ENCODE measurements at places on chromosomes 7 and 10.

GRCh38 chr7:74454021-74454924 is 567 bp downstream of the GTF2IRD1 start:
- no peak for DNase-seq

DNA sequence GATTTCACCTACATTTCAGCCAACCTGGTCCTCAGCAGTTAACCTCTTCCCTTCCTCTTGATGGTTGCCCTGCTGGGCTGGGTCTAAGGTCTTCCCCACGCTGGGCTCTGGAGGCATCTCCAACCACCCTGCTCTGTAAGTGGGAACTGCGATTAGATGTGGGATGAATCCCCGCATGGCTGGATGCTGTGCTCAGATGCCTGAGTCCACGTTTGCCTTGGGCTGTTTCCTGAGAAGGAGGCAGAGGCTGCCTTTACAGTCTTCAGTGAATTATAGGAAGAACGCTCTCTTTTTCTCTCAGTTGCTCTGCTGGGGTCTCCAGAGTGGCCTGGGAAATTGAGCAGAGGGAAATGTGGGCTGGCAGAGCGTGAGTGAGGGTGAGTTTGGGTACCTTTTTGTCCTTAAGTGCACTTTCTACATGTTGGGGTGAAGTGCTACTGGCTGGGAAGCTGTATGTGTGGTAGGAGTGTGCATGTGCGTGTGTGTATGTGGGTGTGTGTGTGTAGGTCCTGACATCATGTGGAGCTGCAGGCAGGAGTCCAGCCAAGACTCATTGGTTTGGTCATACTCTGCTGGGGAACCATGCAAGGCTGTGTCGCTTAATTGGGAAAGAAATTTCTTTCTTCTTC is 1.5 kb downstream of the GIMAP8 start:
- DNase-seq, result no peak

DNA sequence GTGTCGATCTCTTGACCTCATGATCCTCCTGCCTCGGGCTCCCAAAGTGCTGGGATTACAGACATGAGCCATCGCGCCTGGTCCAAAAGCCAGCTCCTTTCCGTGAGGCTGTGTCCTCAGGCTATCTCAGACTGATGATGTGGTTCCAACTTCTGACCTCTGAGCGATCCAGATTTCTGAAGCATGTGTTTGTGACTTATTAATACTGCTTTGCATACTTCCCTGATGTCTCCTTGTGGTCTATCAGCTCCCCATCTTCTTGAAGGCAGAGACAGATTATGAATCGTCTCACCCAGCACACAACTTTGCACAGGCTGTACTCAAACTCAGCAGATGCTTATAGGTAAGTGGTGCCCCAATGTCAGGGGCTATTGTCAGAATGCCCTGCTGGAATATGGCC is 2.0 kb upstream of the PLPP4 start:
- no peak for DNase-seq

GRCh38 chr7:70856901-70857630 is 274.9 kb upstream of the GALNT17 start:
- DNase-seq, result peak; percentile 3

- DNase-seq, result no peak
Observed at GRCh38 chr7:36564489-36564888, 159.8 kb downstream of the AOAH start.

GRCh38 chr10:132443983-132444876 is 47.2 kb downstream of the PWWP2B start:
- no peak for DNase-seq

- peak; percentile 75 for DNase-seq
Observed at GRCh38 chr10:16843252-16843870, 26.1 kb upstream of the RSU1 start.

DNA sequence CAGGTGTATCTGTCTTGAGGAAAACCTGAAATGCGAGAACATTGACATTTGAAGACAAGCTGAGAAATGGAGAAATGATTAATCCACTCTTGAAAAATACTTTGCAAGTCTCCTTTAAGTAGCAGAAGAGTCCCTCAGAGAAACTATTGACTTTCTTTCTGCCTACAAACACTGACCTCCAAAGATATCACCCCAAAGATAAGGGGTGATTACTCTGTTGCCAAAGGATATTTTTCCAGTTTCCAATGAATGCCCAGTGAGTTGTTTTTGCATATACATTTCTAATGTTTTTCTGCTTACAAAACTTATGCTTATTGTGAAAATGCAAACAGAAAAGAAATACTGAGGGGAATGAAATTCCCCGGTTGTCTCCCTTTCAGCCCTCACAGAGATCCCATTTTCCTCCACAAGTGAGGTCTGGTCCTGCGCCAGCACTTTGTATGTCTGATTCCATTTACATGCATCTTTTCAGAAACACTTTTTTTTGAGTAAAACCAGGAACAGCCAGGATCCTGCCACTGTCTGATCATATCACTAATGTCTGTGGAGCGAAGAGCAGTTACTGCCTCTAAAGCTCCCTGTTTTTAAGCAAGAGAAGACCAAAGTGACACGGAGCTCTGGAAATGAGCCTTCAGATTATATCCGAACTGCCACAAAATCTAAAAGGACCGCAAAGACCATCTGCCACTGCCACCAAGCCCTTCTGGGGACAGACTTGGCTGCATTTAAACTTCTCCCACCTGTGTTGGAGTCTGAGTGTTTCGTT is 82.9 kb upstream of the PDCD4 start:
- no peak for DNase-seq

DNA sequence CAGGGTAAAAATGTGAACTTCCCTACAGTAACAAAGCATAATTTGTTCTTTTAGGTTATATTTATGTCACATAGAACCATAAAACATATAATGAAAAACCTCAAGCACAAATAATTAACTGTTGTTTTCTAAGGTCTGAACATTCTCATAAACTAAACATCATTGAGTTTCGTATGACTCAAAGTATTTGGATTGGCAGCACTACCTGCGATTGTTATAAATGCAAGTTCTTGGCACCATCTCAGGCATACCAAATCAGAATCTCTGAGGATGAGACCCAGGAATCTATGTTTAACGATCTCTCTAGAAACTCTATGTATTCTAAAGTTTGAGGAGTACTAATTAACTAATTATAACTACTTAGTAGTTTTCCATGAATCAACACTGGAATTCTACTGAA is 22.5 kb downstream of the ORC5 start:
- no peak for DNase-seq

- DNase-seq, result no peak
Observed at GRCh38 chr10:49710966-49711365, 31.5 kb downstream of the C10orf53 start.
